ENCODE measurements at places on chromosomes 16 and 17.
A peak's percentile ranks its signal among the peaks of the same experiment; 100 is the strongest.

DNA sequence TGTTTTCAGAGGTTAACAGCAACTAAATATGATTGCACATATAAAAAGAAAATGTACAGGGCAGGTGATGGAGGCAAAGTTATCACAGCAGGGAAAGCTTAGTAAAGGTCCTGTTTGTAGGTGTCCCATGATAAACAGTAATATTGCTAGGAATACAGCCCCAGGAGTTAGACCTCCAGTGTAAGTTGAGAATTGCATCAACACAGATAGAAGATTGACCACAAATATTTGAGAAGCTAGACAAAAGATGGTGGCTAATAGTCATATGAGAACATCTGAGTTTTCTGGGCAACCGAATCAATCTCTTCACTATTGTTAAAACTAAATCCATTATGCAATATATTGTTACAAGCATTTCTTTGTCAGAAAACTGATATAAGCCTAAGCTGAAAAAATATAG is 152.6 kb downstream of the CDH11 start:
- DNase-seq = no peak

- no peak for DNase-seq
Measured at GRCh38 chr16:17134586-17134985, 336.2 kb downstream of the XYLT1 start.

- no peak for DNase-seq
Measured at GRCh38 chr17:68512960-68513474, 787 bp downstream of the PRKAR1A start.

- DNase-seq = peak; percentile 97
Measured at GRCh38 chr17:8488901-8489300, 53.2 kb downstream of the NDEL1 start.

- no peak for DNase-seq
Measured at GRCh38 chr17:79295307-79295706, 220.7 kb downstream of the ENGASE start.

DNA sequence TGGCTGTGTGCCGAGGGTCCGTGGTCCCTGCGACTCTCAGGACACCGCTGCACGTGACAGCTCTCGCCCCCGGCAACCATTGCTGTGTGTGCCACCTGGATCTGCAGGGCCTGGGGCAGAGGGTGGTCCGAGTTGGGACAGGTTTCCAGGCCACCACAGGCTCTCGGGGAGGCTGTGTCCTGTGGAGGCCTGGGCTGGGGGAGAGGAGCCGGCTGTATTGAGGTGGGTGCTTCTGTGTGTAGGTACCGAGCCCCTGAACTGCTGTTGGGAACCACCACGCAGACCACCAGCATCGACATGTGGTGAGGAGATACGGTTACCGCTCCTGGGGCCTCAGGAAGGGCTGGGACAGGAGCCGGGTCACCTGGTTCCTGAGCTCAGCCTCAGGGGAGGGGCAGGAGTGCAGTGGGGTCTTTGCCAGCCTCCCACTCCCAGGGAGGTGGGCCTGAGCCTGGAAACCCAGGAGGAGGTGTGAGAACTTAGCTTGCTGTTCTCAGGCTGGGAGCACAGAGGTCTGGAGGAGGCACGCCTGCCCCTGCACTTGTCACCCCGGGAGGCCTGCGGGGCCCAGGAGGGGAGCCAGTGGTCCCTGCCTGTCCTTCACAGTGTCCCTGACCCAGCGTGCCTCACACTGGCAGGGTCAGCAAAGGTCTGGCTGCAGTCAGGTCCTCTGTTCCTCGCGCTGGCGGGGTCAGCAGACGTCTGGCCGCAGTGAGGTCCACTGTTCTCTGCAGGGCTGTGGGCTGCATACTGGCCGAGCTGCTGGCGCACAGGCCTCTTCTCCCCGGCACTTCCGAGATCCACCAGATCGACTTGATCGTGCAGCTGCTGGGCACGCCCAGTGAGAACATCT is 7.3 kb downstream of the SPATA2L start:
- DNase-seq = no peak

- no peak for DNase-seq
Measured at GRCh38 chr16:15523939-15524338, 89.6 kb downstream of the BMERB1 start.
